ENCODE measurements at places on chromosomes 12 and 14. TPM values are rescaled to one million over a fixed set of nuclear protein-coding genes. Genes with fewer than 3 reads are reported as not detected.

Gene RNASE3
- not detected for total RNA-seq

DNA sequence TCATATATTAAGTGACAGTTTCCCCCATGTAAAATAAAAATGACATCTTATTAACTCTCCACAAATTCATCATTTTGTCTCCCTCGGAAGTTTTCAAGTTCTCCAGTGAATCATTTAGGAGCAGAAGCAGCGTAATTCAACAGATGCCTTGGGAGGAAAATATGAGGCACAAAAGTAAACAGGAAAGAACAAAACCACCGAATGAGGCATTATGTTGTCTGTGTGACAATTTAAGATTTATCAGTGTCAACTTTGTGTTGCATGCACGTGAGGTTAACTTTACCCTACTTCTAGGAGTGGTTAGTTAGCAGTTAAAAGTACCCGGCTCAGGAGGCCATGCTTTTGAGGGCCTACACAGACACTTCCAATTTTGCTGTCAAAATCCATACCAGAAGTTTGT, 258.6 kb downstream of the IPO8 start:
- H3K27me3 ChIP-seq: no peaks in the 10 kb centered on the region
- H3K4me1 ChIP-seq: no peaks in the 10 kb centered on the region
- no peaks in the 10 kb centered on the region for H3K36me3 ChIP-seq
- no peak overlapping the region for H3K4me3 ChIP-seq
- H3K27ac ChIP-seq: no peak overlapping the region
- no peak for DNase-seq

DNA sequence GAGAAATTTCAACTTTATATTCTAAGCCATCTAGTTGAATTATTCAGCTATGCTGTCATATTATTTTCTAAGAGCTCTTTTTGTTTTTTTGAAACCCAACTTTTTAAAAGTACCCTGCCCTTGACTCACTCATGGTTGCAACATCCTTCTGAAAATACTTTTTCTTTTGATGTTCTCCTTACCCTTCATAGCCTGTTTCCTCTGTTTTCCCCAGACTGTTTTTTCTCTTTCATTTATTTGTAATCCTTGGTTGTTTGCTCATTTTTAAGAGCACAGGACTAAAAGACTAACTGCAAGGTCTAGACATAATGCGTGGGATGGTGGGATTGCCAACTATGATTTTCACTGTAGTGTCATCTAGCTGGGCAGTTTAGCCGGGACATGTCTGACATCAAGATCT, 21.2 kb upstream of the CDKL1 start:
- no peaks in the 10 kb centered on the region for H3K36me3 ChIP-seq
- no peak for DNase-seq
- no peak overlapping the region for H3K4me3 ChIP-seq
- no peaks in the 10 kb centered on the region for H3K27me3 ChIP-seq

DNA sequence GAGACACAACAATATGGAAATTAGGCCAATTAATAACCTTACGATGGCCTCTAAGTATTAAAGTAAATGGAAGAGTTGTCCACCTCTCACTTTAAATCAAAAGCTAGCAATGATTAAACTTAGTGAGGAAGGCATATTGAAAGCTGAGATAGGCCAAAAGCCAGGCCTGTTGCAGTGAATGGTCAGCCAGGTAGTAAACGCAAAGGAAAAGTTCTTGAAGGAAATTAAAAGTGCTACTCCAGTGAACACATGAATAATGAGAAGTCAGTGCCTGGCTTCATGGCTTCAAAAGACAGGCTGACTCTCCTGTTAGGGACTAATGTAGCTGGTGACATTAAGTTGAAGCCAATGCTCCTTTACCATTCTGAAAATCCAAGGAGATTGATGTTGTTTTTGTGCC, 135.3 kb downstream of the NDUFA12 start:
- peaks cover 7% of the 10 kb centered on the region for H3K27me3 ChIP-seq
- H3K27ac ChIP-seq: no peak overlapping the region
- no peaks in the 10 kb centered on the region for H3K36me3 ChIP-seq
- no peaks in the 10 kb centered on the region for H3K4me1 ChIP-seq
- H3K4me3 ChIP-seq: no peak overlapping the region

DNA sequence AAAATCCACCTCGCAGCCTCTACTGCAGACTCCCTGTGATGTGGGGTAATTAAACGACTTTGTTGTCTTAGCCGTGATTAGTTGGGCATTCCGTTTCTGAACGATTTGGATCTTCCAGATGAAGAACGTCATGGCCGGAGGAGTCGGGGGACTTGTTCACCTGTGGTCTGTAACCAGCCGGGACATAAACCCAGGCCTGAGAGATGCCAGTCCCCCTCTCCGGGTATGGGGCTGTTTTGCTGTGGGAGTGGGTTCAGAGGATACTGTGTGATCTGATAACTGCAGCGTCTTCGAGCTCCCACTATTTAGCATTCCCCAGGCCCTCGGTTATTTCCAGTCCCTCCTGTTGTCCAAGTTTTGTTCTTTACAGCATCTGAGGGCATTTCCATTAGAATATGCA, 96.1 kb downstream of the PIWIL1 start:
- no peak overlapping the region for H3K4me3 ChIP-seq
- no peaks in the 10 kb centered on the region for H3K36me3 ChIP-seq
- DNase-seq: no peak

GRCh38 chr14:93346926-93347721, at the start of gene COX8C:
Gene COX8C (plus strand): TSS chr14:93347182. CDS start chr14:93347269, 87 bp downstream.
- no peaks in the 10 kb centered on the region for H3K36me3 ChIP-seq
- no peak within 1 kb of the TSS for H3K27ac ChIP-seq
- no peaks in the 10 kb centered on the region for H3K27me3 ChIP-seq
- no peak for DNase-seq

DNA sequence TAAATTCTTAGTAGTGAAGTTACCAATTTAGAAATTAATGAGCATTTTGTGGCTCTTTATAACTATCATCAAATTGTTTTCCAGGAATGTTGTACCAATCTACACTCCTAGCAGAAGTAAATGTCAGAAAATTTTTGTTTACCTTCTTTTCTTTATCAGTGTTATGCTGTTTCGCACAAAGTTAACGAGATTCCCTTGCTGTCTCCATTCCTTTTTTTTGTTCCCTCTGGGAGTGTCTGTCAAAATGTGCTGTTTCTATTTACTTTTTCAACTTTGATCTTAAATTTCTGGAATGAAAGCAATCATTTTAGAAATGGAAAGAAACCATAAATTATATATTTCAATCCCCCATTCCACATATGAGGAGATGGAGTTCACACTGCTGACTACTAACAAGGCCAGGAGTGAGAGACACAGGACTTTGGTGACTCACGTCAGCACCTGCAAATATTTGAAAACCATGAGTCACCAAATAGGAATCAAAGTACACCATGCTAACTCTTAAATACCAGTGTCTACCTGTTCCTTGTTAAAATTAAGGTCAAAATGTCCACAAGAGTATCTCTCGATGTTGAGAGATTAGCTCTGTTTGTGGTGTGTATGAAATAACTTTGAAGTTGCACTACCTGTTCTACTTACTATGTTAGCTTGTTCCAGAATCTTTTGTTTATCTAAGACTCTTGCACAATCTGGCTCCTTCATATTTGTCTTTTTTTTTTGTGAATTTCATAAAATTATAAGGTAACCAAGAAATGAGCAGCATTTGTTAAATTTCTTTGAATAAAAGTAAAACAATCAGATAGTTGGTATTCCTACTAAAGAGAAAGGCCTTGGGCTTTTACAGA, 106.0 kb downstream of the RMST start:
- H3K36me3 ChIP-seq: no peaks in the 10 kb centered on the region
- no peak overlapping the region for H3K4me3 ChIP-seq
- H3K27me3 ChIP-seq: no peaks in the 10 kb centered on the region
- no peaks in the 10 kb centered on the region for H3K4me1 ChIP-seq

DNA sequence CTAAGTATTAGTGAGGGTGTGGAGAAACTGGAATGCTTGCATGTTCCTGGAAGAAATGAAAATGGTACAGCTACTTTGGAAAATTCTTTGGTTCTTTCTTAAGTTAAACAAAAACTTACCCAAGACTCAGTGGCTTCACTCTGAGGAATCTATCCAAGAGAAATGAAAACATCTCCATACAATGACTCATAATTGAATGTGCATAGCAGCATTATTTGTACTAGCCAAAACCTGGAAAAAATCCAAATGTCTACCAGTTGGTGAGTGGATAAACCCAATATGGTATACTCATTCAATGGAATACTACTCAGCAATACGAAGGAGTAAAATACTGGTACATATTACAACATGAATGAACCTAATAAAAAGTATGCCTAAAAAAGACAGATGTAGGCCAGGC, 18.0 kb upstream of the CRACR2A start:
- DNase-seq: no peak
- H3K27ac ChIP-seq: no peak overlapping the region
- no peaks in the 10 kb centered on the region for H3K4me1 ChIP-seq
- no peak overlapping the region for H3K4me3 ChIP-seq
- H3K27me3 ChIP-seq: no peaks in the 10 kb centered on the region
- no peaks in the 10 kb centered on the region for H3K36me3 ChIP-seq

Data from adrenal gland (tissue), 19 donors.